Fibroblast of skin of left biceps (primary cell): ENCODE measurements at places on chromosomes 3 and 15.

DNA sequence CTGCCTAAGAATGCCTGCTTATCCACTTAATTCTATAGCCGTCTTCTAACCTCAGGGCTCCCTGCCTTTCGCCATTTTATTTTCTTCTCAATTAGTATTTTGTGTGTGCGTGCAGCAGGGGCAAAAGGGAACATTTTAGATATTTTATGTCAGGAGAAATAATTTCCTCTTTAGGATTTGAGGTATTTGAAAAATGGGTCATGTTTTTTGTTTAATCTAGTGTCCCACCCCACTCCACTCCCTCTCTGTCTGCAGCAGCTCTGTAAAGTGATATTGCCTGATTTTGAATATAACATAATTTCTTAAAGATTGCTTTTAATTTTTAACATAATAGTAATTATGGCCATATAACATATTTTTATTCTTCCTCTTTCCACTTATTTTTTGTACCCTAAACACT, 593.2 kb upstream of the DPPA4 start:
- no peak for DNase-seq

DNA sequence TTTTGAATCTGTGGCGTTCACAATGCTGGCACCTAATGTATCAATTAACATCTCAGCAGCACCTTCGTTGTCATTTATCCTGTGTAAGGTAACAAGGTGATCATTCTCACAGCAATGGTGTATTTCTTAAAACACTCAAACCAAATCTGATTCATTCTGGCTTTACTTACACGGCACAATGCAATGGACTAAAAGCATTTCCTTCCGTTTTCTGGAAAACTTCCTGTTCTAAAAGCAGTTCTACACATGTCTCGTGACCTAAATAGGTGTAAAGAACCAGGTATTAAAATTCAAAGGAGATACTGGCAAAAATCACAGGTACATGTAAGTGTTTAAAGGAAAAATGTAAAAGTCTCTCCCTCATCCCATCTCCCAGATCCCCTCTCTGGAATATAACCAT, 77.8 kb downstream of the BTD start:
- no peak for DNase-seq

GRCh38 chr15:69755551-69756310, 303.1 kb downstream of the RPLP1 start:
- no peak for DNase-seq

DNA sequence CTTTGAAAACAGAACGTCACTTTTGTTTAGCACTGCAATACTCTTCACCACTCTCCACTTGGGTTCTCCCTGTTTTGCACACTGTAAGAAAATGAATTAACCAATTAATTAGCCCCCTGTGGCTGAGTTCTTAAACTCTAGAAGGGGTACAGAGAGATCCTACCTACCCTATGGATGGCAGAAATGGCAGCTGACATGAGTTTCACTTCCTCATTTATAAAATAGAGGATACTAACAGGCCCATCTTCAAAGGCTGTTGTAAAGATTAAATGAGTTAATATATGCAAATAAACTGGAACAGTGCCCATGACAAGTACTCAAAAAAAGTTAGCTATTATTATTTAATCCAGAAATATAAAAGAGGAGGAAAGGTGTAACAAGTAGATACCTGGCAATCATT, 36.9 kb downstream of the SUCLG2 start:
- DNase-seq = no peak

- no peak for DNase-seq
Observed at GRCh38 chr3:35422101-35422500, 217.2 kb upstream of the ARPP21 start.

- peak; percentile 35 for DNase-seq
Observed at GRCh38 chr3:188207941-188208515, 54.1 kb downstream of the LPP start.

DNA sequence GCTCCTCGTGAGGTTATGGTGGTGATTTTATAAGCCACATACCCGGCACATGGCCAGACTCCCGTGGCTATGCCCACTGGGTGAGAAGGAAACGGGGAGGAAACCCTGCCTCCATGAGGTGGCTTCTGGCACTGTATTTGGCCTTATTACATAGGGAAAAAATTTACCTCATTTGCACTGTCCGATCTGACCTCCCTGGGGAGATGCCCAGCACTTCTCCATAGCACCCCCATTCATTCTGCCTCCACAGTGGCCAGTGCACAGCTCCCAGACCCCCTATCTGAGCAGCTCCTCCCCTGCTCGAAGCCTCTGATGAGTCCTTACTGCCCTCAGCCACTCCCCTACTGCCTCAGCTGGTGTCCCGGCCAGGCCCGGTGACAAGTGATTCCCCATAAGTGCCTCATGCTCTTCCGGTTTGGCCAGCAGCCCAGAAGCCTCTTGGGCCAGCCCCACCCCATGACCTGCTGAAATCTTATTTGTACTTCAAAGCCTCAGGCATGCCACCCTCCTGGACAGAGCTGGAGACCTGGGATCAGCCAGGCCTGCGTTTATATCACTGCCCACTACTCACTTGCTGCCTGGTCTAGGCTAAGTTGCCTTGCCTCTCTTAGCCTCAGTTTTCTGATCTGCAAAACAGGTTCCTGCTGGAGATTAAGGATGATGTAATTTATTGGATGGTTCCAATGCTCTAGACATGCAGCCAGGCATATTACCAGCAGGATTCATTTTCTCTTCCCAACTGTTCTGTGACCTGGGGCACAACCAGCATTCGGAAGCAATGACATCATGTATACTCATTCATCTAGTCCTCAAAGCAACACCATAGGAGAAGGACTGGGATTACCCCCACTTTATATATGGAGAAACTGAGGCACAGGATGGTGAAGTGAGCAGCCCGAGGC, 30.6 kb upstream of the SLC6A6 start:
- DNase-seq = no peak

GRCh38 chr3:161305095-161305991, 66.0 kb downstream of the SPTSSB start:
- DNase-seq = no peak

GRCh38 chr3:124854009-124854408, 33.2 kb downstream of the ITGB5 start:
- DNase-seq = peak; percentile 93

DNA sequence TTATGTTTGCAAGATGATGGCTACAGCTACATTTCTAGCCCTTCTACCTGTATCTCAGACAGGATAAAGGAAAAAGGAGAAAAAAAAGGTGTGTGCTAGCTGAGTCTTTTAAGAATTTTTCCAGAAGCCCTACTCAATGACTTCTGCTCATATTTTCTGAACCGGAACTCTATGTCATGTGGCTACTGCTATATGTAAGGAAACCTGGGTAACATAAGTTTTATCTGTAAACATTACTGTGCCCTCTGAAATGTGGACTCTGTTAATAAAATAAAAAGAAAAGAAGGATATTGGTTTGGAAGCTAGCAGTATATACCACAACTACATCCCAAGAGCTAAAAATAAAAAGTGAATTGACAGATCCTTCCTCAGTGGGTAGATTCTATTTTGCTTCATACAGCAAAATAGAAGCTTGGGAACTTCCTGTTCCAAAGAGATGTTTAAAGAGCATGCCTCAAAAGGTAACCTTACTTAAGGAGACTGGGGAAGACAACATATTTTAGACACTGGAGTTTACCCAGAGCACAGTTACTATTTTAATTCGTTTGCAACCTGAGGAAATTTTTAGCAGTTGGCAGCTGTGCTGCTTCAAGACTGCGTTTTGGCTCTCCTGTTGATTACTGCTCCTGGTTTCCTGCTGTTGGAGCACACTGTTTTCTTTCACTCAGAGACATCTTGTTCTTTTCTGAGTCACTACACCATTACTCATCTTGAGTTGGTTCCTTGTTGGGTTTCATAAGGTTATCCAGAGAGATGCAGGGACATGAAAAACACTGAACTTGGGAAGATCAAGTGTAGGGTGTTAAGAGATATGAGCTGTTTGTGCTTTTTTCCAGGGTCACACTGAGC, 280.7 kb downstream of the NFKBIZ start:
- no peak for DNase-seq

GRCh38 chr3:12194669-12195161, 36.0 kb upstream of the TIMP4 start:
- DNase-seq = no peak

- DNase-seq = no peak
Observed at GRCh38 chr3:171453180-171453886, 6.9 kb downstream of the TNIK start.

DNA sequence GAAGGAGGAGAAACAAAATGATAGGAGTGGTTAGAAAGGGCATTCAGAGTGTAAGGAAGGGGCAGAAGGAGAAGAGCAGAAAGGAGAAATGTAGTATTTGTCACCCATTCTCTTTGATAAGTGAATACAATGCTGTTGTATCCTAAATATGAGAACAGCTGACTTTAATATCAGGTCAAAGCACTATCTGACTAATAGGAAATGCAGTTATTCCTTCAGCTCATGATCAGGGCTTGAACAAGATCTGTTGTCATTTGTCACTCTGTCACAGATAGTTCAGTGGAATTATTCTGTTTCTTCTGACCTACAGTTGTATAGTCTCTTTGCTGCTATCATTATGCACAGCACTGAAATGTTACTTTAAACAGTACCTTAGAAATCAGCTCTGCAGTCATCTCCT, 149.4 kb downstream of the FRMD5 start:
- DNase-seq = no peak

GRCh38 chr15:52765785-52766184, 24.4 kb downstream of the ONECUT1 start:
- no peak for DNase-seq

- DNase-seq = peak; percentile 85
Observed at GRCh38 chr15:60423537-60423936, 25.8 kb upstream of the ANXA2 start.

GRCh38 chr3:83601704-83602103, 1357.1 kb upstream of the CADM2 start:
- no peak for DNase-seq

DNA sequence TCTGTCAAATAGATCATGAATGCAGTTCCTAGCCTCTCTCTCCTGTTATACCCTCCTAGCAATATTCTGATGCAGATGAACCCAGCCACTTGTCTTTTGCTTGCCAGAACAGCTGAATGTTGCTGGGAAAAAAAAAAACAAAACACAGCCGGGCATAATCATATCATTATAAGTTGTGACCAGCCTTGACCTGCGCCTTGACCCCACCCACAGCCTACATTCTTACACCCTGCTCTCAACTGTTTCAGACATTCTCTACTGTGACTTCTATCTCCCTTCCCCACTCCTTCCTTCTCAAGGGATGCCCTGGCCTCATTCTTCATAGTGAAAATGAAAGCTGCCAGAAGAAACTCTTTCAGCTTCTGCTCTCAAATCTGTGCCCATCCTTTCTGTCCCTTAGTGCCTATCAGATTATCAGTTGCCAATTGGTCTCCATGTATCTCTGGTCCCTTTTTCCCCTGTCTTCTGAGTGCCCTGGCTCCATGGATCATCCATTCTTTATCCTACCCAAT, 389.1 kb upstream of the TPRG1 start:
- no peak for DNase-seq

DNA sequence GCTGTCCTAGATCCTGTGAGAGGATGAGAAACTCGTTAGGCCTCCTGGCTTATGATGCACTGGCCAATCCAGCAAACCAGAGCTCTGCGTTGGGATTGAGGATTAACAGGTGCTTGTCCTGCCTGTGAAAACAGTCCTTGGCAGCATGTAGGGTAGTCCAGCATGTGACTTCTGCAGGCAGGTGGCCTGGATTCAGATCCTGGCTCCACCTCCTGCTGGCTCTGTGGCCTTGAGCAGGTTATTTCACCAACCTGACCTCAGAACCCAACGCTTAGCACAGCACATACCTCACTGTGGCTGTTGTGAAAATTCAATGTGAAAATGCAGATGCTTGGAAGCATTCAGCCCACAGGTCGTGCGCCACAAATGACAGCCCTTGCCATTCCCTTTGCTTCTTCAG, 33.6 kb downstream of the PLA2G4D start:
- DNase-seq = no peak

GRCh38 chr3:194220901-194221326, 85.0 kb downstream of the HES1 start:
- DNase-seq = no peak

- DNase-seq = no peak
Observed at GRCh38 chr15:80703965-80704364, 8.9 kb downstream of the ABHD17C start.

- DNase-seq = no peak
Observed at GRCh38 chr3:33884701-33885100, 86.3 kb downstream of the PDCD6IP start.

DNA sequence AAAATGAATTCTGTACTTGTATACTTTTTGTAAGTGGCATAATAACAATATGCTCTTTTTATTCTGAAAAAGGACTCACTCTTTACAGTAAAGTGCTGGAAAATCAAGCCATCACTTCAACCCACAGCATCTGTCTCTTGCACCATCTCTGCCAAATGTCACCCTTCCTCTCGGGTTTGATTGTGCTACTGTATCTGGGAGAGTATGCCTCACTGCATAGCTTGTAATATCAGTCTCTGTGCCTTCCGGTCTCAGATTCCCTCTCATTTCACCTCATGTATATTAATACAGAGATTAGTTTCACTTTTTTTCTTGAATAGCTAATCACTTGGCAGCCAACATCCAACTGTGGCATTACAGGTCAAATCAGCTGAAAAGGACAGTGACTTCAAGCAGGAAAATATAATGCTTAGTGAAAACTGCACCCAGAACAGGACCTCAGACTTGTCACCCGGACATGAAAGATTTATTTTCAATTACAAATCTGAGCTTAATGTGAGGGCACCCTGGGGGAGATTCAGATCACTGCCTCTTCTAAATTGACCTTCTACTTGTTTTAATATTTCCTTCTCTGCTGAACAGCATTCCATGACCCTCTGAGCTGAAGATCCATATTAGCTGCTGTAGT, 605.8 kb upstream of the NAALADL2 start:
- DNase-seq = no peak

- no peak for DNase-seq
Observed at GRCh38 chr3:45573591-45573990, 21.0 kb upstream of the LIMD1 start.

DNA sequence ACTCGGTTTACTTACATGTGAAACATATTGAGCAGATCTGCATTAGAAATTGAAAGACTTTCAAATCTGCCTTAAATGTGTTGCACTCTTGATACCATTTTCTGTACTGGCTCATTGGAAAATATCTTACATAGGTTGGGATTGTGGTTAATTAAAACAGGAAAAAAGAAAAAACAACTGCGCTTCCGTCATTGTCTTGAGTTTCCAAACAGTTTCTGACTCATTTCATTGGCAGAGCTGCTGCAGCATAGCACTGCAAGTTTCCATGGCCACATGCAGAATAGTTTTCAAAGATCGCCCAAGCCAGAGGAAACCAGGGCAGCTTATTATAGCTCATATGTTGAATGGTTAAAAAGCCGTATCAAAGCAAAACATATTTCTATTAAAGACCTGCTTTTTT, 446.6 kb upstream of the BCHE start:
- DNase-seq = peak; percentile 64

DNA sequence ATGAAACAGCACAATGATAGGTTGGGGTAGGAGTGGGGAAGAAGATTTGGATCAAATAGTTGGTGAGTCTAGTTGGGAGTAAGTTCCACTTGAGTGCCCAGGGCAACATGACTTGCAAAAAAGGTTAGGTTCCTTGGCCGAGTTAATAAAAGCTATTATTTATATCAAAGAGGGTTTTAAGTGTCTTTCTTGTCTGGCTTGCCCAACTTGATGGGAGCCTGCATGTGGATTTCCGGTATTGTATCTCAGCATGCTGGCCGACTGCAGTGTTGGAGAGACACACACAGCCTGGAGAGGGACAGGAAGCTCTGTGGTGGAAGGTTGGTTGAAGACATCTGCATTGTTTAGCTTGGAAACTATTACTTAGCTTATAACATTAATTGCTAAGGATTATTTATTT, 449.5 kb upstream of the TBL1XR1 start:
- DNase-seq = no peak
